Stimulated activated CD4-positive, alpha-beta T cell treated with anti-CD3 and anti-CD28 coated beads, Interleukin-2, amount 100 ng/mL, for 48 hours (primary cell): ENCODE measurements at places on chromosomes 3 and 15.

GRCh38 chr3:55637906-55638638 is 151.0 kb upstream of the WNT5A start:
- DNase-seq: no peak

DNA sequence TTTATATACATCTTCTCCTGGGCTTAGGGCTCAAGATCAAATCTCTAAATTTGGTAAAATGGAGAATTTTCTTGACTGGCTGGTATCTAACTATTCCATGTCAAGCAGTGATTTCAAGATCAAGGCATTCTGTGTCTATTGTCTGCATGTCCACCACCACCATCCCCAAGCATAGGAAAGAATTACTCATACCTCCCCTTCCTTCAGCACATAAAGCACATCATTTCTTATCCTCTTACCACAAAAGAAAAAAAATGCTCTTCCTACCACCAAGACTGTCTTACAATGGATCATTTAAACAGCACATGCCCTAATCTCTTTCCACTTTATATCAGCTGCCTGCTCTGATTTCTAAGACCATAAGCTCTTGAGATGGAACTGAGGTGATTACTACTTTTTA is 470.5 kb upstream of the THBS1 start:
- DNase-seq: no peak

DNA sequence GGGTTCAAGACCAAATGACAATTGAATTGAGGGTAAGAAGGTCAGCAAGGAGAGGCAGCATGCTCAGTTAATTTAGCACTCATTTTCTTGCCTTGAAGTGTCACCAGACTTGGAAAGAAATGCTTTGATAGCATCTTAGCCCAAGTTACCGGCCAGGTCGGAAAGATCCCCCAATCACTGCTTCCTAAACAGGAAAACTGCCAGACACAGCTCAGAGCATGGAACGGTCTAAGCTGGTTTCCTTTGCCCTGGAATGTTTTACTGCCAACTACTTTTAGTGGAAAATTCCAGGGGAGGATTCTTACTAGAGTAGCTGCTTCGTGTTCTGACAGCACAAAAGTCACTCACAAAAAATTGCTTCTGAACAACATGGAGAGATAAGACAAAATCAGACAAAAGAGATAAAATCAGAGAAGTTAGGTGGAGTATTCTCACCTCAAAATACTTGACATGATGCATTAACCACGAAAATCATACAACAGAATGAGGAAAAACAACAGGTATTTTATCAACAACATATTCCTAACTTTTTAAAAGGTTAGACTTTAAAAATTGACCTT is 65.5 kb downstream of the CCR4 start:
- DNase-seq: no peak

DNA sequence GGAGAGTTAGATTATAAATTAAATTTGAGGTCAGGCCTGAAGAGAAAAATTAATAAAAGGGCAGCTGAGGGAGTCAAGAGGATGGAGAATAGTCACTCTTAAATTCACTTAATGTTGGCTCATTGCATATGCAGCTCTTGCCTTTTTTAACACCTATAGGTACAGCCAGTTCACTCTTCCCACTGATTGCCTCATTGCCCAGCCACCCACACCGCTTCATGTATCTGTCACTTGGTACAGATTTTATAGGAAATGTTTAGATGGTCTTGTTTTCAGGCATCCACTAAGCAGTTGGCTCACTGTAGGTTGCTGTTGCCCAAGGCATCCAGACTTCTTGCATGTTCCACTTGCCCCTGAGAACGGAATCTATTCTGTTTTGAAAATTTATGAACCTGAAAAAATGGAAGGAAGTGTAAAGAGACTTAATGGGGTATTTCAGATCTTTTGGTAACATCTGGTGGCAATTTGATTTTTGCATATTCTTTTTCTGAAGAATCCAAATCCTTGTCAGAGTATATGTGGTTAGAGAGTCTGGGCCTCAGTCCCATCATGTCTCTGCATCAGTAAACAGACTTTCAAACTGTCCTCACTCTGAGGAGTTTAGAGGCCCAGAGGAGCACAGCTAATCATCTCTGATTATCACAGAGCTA is 151.9 kb downstream of the RBPMS2 start:
- peak; percentile 16 for DNase-seq

DNA sequence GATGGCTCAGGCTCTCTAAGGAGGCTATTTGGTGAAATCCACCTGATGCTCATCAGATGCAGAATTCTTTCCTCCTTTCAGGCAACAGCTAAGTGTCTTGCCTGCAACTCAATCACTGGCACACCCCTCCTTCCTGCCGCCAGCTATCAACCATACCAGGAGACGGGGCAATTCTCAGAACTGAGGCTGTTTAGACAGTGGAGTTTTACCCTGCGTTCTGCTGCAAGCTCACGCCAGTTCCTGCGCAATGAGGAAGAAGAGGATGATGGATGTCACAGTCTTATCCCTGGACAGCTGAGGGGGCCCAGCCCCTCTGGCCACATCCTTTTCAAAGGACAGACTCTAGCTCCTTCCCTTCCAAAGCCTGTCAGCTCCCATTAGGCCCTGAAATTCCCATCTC is 7.0 kb upstream of the MANF start:
- DNase-seq: no peak

DNA sequence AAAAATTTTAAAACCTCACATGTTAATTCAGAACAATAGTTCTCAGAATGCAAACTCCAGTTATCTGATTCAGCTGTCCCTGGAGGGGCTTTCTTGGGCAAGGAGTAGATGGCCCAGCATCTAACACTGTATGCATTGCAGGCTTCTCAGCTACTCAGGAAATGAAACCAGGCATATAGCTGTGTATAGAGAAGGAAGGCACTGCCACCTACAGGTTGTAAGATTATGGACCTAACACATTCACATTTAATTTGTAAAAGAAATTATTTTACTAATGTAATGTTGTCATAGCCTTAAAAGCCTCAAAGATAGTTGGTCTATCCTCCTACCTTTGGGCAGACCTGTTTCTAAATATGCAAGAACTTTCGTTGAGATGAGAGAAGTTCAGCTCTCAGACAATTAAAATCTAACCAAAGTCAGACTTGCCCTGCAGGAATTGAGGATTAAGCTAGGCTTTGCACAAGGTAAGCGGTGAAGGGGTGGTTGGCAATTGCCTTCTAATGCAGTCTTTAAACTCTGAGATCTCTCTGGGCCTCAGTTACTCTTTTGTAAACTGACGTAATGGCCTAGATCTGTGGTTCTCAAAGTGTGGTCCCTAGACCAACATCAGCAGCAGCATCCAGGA is 132.8 kb upstream of the SLC24A5 start:
- DNase-seq: peak; percentile 1

DNA sequence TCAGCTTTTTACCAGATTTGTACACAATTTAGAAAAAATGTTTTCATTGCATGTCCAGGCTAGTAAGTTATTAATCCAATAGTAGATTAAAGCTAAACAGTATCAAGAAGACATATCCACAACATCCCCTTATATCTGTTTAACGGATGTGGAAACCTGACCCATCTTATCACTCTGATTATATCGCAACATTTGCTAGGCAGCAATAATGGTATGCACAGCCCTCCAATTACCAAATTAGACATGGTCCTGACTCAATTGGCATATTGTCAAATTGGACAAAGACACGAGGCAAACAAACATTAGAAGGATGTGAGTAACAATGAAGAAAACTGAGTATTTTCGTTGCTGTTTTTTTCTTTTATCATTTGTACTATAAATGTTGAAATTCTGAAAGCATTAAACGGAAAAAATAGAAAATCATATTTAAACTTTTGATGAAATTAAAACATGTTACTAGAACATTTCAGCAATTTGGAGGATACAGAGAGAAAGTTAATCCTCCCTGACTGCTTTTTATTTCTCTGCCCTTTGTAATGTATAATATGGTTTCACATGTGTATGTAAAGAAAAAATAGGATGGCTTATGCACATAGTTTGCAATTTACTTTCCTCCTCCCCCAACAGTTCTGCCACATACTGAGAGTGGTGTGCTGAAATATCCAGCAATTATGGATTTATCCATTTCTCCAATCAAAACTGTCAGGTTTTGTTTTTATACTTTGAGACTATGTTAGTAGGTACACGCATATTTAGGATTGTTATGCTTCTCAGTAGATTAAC is 633.7 kb downstream of the ZIC1 start:
- DNase-seq: no peak

- DNase-seq: no peak
These were observed 681.2 kb upstream of the GRM7 start for GRCh38 chr3:6179761-6180160.

GRCh38 chr3:50237133-50237651 is 1.2 kb downstream of the GNAI2 start:
- DNase-seq: no peak

DNA sequence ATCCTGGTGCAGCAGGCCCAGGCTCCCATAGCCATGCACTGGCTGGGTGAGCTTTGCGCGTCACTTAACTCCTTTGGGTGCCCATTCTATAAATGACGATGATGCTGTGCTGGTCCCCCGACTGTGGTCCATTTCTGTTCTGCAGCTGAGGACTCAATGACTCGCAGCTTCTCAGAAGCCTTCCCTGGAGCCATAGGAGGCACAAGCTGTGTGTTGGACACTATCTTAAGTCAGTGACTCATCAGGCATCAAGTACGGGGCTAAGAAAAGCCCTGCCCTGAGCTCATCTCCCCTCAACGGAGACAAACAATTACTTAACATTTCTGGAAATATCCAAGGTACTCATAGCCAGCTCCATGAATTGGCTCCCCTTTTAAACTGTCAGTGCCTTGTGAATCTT is 13.8 kb upstream of the MUSTN1 start:
- DNase-seq: no peak

- no peak for DNase-seq
These were observed 1048.5 kb downstream of the NTRK3 start for GRCh38 chr15:87207990-87208580.

GRCh38 chr15:52039925-52040781 is 21.1 kb downstream of the MAPK6 start:
- no peak for DNase-seq

DNA sequence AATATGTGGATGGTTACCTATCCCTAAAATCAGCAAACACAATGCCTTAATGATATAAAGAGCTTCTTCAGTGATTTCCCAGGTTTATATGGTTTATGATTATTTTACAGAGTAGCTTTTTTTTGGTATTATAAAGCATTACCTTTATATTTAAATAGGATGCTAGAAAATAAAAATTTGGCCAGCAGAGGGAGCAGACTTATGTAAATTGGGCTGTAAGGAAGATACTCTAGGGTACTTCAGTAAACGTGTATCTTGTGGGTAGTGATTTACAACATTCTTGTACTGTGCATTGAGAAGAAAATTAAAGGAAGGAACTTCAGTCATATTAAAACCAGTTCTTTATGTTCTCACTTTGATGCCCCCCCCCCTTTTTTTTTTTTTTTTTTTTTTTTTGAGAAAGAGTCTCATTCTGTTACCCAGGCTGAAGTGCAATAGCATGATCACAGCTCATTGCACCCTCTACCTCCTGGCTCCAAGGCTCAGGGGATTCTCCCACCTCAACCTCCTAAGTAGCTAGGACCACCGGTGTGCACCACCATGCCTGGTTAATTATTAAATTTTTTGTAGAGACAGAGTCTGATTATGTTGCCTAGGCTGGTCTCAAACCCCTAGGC is 167.9 kb downstream of the BBX start:
- DNase-seq: no peak

- DNase-seq: no peak
These were observed 332.5 kb upstream of the SEMA6D start for GRCh38 chr15:47384776-47385175.

DNA sequence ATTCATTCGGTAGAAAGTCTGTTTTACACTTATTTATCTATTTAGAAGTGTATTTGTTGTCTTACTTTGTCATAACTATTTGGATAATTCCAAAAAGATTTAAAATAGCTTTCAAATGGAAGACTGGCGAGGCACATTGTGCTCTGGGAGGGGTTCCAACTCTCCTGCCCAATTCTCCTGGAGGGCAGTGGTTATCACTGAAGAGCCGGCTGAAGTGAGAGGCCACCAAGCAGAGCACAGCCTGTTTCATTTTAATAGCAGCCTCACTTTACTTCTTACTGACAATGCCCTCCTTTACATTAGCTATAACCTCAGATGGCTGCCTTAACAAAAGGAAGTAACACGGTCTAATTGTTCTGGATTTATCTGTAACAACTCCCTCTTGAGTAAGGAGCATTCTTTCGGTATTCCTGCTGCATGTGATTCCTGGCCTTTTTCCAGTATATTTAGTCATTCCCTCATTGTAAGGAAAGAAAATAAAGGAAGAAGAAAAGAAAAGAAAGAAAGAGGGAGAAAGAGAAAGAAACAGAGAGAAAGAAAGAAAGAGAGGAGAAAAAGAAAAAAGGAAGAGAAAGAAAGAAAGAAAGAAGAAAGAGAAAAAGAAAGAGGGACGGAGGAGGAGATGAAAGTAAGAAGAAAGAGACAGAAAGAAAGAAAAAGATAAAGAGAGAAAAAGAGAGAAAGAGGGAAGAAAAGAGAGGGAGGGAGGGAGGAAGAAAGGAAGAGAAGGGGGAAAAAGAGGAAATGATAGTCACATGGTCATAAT is 339.8 kb upstream of the WNT5A start:
- no peak for DNase-seq

DNA sequence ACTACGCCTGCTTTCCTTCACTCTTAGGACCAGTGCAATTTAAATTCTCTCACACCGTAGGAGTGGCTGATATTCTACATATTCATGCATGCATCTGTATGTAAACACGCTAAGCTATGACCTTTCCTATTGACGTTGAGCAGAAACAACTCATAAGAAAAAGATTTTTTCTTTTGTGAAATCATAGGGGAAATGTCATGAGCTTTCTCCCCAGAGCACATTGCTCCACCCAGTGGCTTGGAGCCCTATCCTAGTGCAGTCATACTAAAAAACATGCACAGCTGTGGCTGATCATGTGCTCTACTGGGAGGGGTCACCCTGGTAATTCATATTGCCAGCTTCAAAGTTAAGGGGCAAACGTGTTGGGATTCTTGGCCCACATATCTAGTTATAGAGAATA is 1.8 kb upstream of the MESD start:
- no peak for DNase-seq

- DNase-seq: no peak
These were observed 883 bp upstream of the FRMD4B start for GRCh38 chr3:69386556-69387385.

DNA sequence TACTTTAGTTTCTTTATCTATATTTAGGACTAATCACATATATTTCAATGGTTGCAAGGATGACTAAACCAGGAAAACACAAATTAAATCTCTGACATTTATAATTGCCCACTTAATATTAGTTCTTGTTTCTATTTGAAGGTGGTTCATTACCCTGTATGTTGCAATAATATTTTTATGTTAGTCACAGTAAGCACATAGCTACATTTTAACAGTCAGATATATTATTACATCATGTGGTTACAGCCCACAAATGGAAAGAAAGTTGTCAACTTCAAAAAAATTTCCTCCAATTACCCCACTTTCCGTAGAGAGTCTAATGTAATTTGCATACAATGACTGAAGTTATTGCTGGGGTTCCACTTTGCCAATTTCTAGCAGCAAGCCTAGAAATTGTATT is 114.6 kb downstream of the TUSC7 start:
- DNase-seq: no peak

GRCh38 chr15:41048397-41048796 is 67.7 kb downstream of the INO80 start:
- no peak for DNase-seq

- DNase-seq: no peak
These were observed 144.1 kb downstream of the ALDH1A2 start for GRCh38 chr15:57921371-57921770.
